ENCODE measurements at places on chromosomes 2 and 18. TPM values are rescaled to one million over a fixed set of nuclear protein-coding genes. Genes with fewer than 3 reads are reported as not detected.

The ERBB4 gene
- under 0.01 TPM for total RNA-seq

The DPP4 gene
- 41.2 TPM for total RNA-seq

The LAPTM4A gene
- total RNA-seq = 210 TPM

The DLGAP1 gene
- under 0.01 TPM for total RNA-seq

The REG1A gene
- not detected for total RNA-seq

The POMC gene
- total RNA-seq = not detected

The ABCB11 gene
- total RNA-seq = under 0.01 TPM

The CXCR1 gene
- not detected for total RNA-seq

The ZAP70 gene
- not detected for total RNA-seq

The TNFRSF11A gene
- total RNA-seq = 0.12 TPM

The NAB1 gene
- total RNA-seq = 40.1 TPM

The SCN7A gene
- not detected for total RNA-seq

The OR6B2 gene
- total RNA-seq = not detected

The RAB27B gene
- 3.7 TPM for total RNA-seq

The ALPI gene
- total RNA-seq = not detected

The COPS9 gene
- 31.0 TPM for total RNA-seq

The MAP3K19 gene
- total RNA-seq = not detected

The CHMP3 gene
- total RNA-seq = 78.6 TPM

The DES gene
- total RNA-seq = 1.9 TPM

The OBSL1 gene
- 81.8 TPM for total RNA-seq

The FBXO41 gene
- 1.5 TPM for total RNA-seq

The TSPYL6 gene
- not detected for total RNA-seq

The C2orf15 gene
- total RNA-seq = not detected

The UGT1A3 gene
- not detected for total RNA-seq

The ADRA2B gene
- 0.12 TPM for total RNA-seq

The PROKR1 gene
- total RNA-seq = not detected

The COL3A1 gene
- total RNA-seq = 3,798 TPM

The CYB5A gene
- 51.9 TPM for total RNA-seq

The TMEM169 gene
- total RNA-seq = 1.8 TPM

The HNMT gene
- 31.0 TPM for total RNA-seq

The GNLY gene
- not detected for total RNA-seq

The MYO5B gene
- 0.12 TPM for total RNA-seq

The GALNT13 gene
- 0.12 TPM for total RNA-seq

The GCKR gene
- total RNA-seq = 0.32 TPM

The CDH19 gene
- total RNA-seq = not detected

The UGT1A6 gene
- not detected for total RNA-seq

The MDH1B gene
- total RNA-seq = 1.8 TPM

The ATL2 gene
- 49.2 TPM for total RNA-seq

The OTOS gene
- not detected for total RNA-seq

The FLACC1 gene
- total RNA-seq = 1.9 TPM

The MBOAT2 gene
- total RNA-seq = 53.8 TPM

The PXDN gene
- 119 TPM for total RNA-seq

The TBR1 gene
- total RNA-seq = not detected

Data from hair follicle dermal papilla cell (primary cell).